SJCRH30 (cell line): ENCODE measurements at places on chromosomes 5 and 9. TPM values are rescaled to one million over a fixed set of nuclear protein-coding genes. Genes with fewer than 3 reads are reported as not detected.

DNA sequence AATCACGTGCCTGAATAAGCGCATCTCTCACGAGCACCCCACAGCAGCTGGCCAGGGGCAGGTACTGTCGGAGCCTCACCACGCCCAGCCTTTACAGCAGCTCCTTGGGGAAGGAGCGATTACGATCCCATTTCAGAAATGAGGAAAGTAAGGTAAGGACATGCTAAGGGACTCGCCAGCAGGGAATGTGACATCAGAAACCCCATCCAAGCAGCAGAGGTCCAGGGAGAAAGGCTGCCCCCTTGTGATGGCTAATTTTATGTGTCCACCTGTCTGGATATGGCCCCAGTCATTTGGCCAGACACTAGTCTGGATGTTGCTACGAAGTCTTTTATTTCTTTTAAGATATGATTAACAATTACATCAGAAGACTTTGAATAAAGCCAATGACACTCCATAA, 77.3 kb downstream of the UBE2QL1 start:
- H3K36me3 ChIP-seq, result no peaks in the 10 kb centered on the region
- no peak for DNase-seq
- no peak overlapping the region for H3K4me3 ChIP-seq
- H3K27ac ChIP-seq, result no peak overlapping the region

- peaks cover 49% of the 10 kb centered on the region for H3K4me1 ChIP-seq
- no peak overlapping the region for H3K27ac ChIP-seq
- no peaks in the 10 kb centered on the region for H3K27me3 ChIP-seq
- DNase-seq, result peak; percentile 21
Measured at GRCh38 chr5:40605295-40605958, 74.3 kb upstream of the PTGER4 start.

- H3K4me1 ChIP-seq, result no peaks in the 10 kb centered on the region
- H3K27me3 ChIP-seq, result no peaks in the 10 kb centered on the region
- DNase-seq, result no peak
- no peak overlapping the region for H3K4me3 ChIP-seq
Measured at GRCh38 chr5:101153526-101153925, 250.4 kb upstream of the ST8SIA4 start.

GRCh38 chr5:140611020-140611521, 21.9 kb downstream of the CD14 start:
- H3K4me1 ChIP-seq, result no peaks in the 10 kb centered on the region; the same call in 1 of the 2 replicates
- H3K27me3 ChIP-seq, result no peaks in the 10 kb centered on the region
- H3K27ac ChIP-seq, result no peak overlapping the region
- no peak overlapping the region for H3K4me3 ChIP-seq

- no peaks in the 10 kb centered on the region for H3K27me3 ChIP-seq
- H3K36me3 ChIP-seq, result no peaks in the 10 kb centered on the region
- DNase-seq, result no peak
- peak overlapping the region; percentile 26; the same call in 1 of the 2 replicates for H3K27ac ChIP-seq
- H3K4me3 ChIP-seq, result peak overlapping the region; percentile 58
Measured at GRCh38 chr5:1111241-1111726, 579 bp downstream of the SLC12A7 start.

GRCh38 chr5:131769336-131769735, 27.5 kb downstream of the FNIP1 start:
- no peaks in the 10 kb centered on the region for H3K4me1 ChIP-seq
- H3K4me3 ChIP-seq, result no peak overlapping the region
- no peak for DNase-seq
- no peaks in the 10 kb centered on the region for H3K27me3 ChIP-seq

- H3K27ac ChIP-seq, result no peak overlapping the region
- no peak for DNase-seq
- no peaks in the 10 kb centered on the region for H3K4me1 ChIP-seq
- H3K27me3 ChIP-seq, result no peaks in the 10 kb centered on the region
- no peaks in the 10 kb centered on the region for H3K36me3 ChIP-seq
Measured at GRCh38 chr5:101783241-101784013, 512.7 kb downstream of the SLCO4C1 start.

DNA sequence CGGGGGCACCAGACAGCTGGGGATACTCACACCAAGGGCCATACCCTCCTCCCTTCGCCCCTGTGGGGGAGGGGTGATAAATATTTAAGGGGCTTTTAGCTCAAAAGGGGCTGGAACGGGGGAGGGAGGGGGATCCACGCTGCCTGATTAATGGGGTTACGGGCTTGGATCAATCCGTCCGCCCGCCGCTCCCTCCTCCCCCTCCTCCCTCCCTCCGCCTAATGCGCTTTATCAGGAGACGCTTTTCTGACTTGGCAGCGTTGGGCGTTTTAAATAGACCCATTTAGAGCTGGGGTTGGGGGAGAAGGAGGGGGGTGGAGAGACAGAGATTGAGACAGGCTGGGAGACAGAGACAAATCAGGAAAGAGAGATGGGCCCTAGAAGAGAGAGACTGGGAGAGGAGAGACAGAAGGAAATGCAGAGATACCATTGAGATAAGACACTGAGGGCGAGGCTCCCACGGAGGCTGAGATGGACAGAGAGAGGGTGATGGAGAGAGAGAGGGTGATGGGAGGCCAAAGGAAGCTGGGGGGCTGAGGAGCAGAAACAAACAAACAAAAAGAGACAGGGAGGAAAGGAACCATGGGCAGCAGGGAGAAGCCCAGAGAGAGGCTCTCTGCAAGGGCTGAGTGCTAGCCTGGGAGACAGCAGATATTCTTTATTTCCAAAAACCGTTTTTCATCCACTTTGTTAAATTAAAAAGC, 10.3 kb downstream of the CNTFR start:
- H3K27me3 ChIP-seq, result peaks cover 22% of the 10 kb centered on the region
- H3K36me3 ChIP-seq, result no peaks in the 10 kb centered on the region
- H3K27ac ChIP-seq, result no peak overlapping the region

DNA sequence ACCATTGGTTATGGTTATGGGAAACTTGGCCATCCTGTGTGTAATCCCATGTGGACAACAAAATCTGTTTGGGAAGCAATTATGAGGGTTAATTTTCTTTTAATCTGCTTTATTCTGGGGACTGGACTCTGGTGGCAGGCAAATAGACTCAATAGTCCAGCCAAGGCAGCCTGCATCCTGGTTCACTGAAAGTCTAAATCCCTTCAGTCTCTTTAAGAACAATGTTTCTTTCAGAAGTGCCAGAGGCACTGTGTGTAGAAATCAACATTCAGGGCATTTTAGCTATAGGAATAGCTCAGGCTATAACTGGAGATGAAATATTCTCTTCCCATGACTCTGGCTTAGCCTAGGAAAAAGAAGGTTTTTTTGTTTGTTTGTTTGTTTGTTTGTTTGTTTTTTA, 118.0 kb downstream of the SPATA31D1 start:
- H3K4me3 ChIP-seq, result no peak overlapping the region
- H3K36me3 ChIP-seq, result no peaks in the 10 kb centered on the region
- peaks cover 20% of the 10 kb centered on the region for H3K4me1 ChIP-seq
- no peaks in the 10 kb centered on the region for H3K27me3 ChIP-seq
- no peak for DNase-seq
- H3K27ac ChIP-seq, result no peak overlapping the region

DNA sequence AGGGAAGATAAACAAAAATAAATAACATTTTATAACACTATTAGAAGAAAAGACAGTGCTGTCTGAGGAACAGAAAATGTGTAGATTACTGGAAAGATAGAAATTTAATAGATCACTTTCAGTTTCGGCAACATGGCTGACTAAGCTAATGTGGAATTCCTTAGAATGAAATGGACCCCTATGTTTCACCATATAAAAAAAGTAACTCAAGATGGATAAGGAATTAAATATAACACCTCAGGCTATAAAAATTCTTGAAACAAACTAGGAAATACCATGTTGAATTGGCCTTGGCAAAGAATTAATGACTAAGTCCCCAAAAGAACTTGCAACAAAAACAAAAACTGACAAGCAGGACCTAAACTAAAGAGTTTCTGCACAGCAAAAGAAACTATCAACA, 558.3 kb downstream of the CHSY3 start:
- H3K27ac ChIP-seq, result no peak overlapping the region
- no peak for DNase-seq

DNA sequence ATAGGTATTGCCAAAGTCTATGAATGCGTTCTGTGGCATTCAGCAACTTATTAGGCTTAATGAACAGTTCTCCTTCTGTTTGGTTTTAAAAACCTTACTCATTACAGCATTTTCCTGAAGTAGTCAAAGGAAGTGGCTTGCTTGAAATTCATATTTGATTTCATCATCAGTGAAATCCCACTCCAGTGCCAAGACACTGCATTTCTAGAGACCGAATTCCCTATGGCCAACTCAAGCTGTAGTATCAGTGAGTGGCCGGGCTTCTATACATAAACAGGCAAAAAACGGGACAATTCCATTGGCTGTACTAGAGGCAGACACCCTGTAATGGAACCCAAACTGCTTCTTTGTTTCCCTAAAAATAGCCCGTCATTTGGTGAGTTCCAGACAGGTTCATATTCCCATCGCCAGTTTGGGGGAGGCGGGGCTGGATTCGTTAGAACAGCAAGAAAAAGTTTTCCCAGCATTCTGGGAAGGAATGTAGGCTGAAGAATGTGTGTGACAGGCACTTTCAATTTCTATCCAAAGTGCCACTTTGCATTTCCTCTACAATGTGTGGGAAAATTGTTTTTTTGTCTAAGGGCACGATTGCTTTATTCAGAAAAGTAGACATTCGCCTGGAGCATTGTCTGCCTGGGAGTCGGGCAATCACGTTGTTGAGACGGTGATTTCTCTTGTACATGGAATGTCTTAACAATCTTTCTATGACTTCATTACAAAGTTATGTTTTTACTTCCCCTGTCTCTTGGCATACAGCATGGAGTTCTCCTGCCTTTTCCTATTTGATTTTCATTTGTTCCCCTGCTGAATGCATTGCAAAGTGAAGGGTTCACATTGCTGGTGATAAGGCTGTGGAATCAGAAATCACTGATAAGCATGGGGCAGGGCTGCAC, 141.8 kb upstream of the MAST4 start:
- no peaks in the 10 kb centered on the region for H3K27me3 ChIP-seq
- no peaks in the 10 kb centered on the region for H3K4me1 ChIP-seq
- H3K4me3 ChIP-seq, result no peak overlapping the region
- H3K27ac ChIP-seq, result no peak overlapping the region
- no peaks in the 10 kb centered on the region for H3K36me3 ChIP-seq
- no peak for DNase-seq

- no peaks in the 10 kb centered on the region for H3K36me3 ChIP-seq
- H3K4me3 ChIP-seq, result no peak overlapping the region
- H3K27me3 ChIP-seq, result no peaks in the 10 kb centered on the region
- no peak overlapping the region for H3K27ac ChIP-seq
- DNase-seq, result no peak
- no peaks in the 10 kb centered on the region for H3K4me1 ChIP-seq
Measured at GRCh38 chr9:227860-228259, 13.2 kb downstream of the DOCK8 start.

- no peaks in the 10 kb centered on the region for H3K36me3 ChIP-seq
- no peak overlapping the region for H3K27ac ChIP-seq
- no peaks in the 10 kb centered on the region for H3K27me3 ChIP-seq
- peak; percentile 14 for DNase-seq
Measured at GRCh38 chr5:44665101-44665701, 143.5 kb upstream of the MRPS30 start.

DNA sequence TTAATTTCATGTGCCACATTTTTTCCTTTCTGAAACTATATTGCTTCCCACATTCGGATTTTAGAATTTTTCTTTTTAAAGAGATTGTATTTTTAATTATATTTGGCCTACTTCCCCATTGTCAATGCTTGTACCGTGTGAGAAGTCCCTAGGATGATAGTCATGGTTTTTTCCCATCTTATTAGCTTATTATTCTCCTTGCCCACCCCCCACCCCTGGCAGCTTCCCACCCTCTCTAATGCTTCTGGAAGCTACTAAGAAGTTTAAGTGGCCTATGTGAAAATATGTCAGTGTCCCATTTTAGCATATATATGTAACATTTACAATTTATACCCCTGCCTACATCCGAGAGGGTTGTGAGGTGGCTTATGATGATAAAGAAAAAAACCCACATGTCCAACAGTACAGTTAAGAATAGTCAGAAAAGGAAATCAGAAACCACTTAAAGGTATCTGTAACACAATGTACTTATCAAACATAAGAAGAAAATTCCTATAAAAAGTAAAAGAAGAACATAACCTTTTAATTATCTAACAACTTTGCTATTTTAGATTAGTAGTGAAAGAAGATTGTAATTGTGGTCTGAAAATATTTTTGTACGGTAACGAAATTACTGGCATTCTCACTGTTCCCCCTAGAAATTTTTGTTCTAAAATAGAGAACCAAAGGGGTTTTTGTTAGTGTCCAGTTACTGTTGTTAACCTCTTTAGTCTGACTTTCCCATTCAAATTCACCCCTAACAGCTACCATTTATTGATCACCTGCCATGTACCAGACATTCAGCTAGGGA, 62.1 kb downstream of the SLC44A1 start:
- DNase-seq, result no peak
- peaks cover 12% of the 10 kb centered on the region for H3K4me1 ChIP-seq
- no peaks in the 10 kb centered on the region for H3K27me3 ChIP-seq
- H3K27ac ChIP-seq, result no peak overlapping the region
- no peak overlapping the region for H3K4me3 ChIP-seq

- no peaks in the 10 kb centered on the region for H3K36me3 ChIP-seq
- no peaks in the 10 kb centered on the region for H3K27me3 ChIP-seq
- no peak overlapping the region for H3K27ac ChIP-seq
- no peak for DNase-seq
- no peak overlapping the region for H3K4me3 ChIP-seq
Measured at GRCh38 chr5:96624596-96624995, 37.6 kb upstream of the CAST start.

- no peak for DNase-seq
- H3K27ac ChIP-seq, result no peak overlapping the region
- H3K36me3 ChIP-seq, result no peaks in the 10 kb centered on the region
- no peak overlapping the region for H3K4me3 ChIP-seq
Measured at GRCh38 chr9:3239240-3239639, 286.6 kb downstream of the RFX3 start.

- no peaks in the 10 kb centered on the region for H3K27me3 ChIP-seq
- no peak for DNase-seq
- H3K27ac ChIP-seq, result no peak overlapping the region
Measured at GRCh38 chr9:77176686-77177142, 620 bp upstream of the VPS13A start.

GRCh38 chr5:126970517-126971017, 59.8 kb downstream of the MARCHF3 start:
- no peaks in the 10 kb centered on the region for H3K27me3 ChIP-seq
- DNase-seq, result no peak
- no peaks in the 10 kb centered on the region for H3K36me3 ChIP-seq
- H3K27ac ChIP-seq, result no peak overlapping the region
- peaks cover 44% of the 10 kb centered on the region for H3K4me1 ChIP-seq

Gene CNTNAP3B
- total RNA-seq, result 1.1 and 1.2 TPM in 2 replicates

Gene OR1J2
- total RNA-seq, result not detected in 2 replicates

Gene INSL6
- not detected in 2 replicates for total RNA-seq

Gene AFAP1L1
- 0.45 and 0.56 TPM in 2 replicates for total RNA-seq
